ENCODE measurements at places on chromosomes 13 and 19.

DNA sequence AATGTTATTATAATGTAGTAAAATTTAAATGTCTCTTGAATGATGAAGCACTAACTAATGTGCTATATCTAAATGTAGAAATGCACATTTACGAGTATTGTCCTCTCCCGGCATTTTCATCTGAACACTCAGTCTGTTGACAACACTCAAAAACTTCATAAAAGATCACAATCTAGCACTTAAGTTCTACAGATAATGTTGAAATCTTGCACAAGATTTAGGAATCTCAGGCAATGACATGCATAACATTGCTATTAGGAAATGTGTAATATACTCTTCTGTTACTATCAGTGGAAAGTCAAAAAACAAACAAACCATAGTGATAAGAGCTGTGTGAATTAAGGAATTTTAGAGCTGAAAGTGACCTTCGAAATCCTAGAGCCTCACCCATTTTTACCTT, 37.5 kb upstream of the XPO4 start:
- DNase-seq: peak; percentile 31

- no peak for DNase-seq
Observed at GRCh38 chr13:63546524-63546923, 2130.9 kb upstream of the PCDH20 start.

DNA sequence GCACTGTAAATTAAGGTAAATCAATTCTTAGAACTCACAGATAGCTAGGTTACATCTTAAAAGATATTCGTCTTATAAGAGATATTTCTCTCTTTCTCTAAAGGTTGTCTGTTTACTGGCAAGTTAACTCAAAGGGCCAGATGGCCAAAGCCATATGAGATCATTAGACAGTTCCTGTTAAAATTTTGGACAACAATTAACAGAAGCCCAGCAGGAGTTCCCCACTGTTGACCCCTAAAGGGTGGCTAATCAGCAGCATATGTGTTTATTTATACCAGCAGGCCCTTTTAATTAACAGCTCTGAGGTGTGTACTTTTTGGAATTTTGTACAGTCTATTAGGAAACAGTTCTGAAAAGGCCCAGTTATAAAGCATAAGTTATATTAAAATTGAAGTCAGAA, 245.8 kb downstream of the LIG4 start:
- DNase-seq: no peak

- DNase-seq: peak; percentile 68
Observed at GRCh38 chr19:18519962-18520847, 1.7 kb downstream of the ELL start.

GRCh38 chr19:41427647-41428480, 690 bp upstream of the B3GNT8 start:
- DNase-seq: no peak

DNA sequence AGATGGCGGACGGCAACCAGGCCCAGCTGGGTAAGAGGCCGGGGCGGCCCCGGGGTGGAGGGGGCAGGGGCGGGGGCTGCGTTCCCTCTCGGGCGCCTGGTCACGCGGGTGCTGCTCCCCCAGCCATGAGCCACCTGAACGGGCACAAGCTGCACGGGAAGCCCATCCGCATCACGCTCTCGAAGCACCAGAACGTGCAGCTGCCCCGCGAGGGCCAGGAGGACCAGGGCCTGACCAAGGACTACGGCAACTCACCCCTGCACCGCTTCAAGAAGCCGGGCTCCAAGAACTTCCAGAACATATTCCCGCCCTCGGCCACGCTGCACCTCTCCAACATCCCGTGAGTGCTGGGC, 11.1 kb downstream of the PTBP1 start:
- DNase-seq: no peak

DNA sequence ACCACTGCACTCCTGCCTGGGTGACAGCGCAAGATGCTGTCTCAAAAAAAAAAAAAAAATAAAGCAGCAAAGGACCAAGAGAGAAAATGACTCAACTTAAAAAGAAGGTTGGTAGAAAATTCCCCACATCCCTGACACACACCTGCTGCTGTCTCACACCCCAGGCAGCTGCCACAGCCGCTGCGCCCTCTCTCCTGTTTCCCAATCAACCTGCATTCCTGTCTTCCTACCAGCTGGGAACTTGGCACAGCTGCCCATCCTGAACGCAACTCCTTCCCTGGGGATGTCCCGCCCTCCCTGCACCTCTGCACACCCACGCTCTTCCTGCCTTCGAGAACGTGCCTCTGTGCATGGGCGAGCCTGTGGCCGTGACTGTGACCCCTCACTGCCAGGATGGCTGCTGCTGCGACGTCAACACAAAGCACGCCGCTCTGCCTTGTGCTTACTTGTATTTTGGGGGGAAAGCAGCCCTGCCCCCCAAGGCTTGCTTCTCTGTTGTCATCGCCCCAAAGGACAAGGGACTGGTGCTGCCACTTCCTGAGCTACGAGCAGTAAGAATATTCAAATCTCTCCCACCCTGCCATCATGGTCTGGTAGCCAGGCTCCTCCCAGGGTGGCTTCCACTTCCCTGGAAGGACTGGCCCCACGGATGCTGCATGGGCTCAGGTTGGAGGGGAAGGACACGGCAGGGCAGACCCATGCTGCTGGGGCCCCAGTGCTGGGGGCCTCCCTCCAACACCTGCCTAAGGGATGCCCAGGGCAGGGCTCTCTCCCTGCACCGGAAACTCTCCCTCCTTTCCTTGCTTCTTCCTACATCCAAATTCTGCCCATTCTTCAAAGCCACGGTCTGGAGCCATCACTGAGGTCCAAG, 20.7 kb downstream of the SH3GL1 start:
- DNase-seq: no peak

DNA sequence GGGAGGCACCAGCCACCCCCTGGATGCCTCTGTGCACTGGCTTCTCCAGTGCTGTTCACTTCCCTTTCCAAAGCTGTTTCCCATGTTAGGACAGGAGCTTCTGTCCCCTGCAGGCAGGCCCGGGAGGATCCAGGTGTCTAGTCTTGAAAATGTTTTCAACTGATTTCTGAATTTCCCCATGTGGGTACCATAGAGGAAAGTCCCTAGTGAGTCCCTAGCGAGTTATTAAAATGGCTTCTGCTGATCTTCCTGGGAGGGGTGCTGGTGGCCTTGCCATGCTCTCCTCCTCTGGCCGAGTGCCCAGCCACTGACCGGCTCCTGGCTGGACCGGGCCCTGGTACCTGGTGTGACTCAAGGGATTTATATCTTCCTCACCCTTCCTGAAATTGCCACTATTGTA, 5.2 kb upstream of the ANKRD10 start:
- no peak for DNase-seq

- DNase-seq: no peak
Observed at GRCh38 chr13:112072534-112073244, 5.7 kb downstream of the SOX1 start.

- DNase-seq: no peak
Observed at GRCh38 chr19:56319991-56320390, 5.4 kb upstream of the ZSCAN5A start.

DNA sequence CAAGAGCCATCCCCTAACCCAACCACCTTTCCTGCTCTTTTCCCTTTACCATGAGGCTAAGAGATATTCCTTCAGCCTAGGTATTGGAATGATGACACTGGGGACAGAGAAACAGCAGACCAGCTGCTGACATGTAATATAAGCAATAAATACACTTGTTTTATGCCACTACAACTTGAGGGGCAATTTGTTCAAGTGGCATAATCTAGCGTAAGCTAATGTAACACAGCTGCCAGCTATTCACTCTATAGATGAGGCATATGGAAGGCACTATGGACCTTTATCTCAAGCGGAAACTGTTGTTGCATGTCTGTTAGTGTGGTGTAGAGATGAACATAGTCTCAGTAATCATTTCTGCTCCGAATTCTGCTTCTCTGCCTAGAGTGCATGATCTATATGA, 111.1 kb downstream of the STARD13 start:
- DNase-seq: no peak

DNA sequence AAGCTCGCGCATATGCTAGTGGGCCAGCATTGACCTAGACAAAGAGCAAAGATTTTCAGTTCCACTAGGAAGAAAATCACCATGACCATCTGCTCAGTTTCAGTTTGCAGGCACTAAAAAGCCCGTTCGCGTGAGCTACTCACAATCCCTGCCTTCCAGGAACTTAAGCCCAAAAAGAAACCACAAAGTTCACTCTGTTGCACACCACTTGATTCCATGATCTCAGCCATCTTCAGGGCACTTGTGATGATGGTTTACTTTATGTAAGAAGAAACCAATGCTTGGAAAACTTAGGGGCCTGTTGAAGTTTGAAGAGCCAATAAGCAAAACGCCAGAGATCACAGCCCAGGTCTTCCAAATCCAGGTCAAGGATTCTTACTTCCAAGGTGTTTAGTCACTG, 45.0 kb upstream of the SLC15A1 start:
- DNase-seq: no peak

- no peak for DNase-seq
Observed at GRCh38 chr19:6521718-6522646, 8.8 kb upstream of the TNFSF9 start.

GRCh38 chr13:114054264-114054663, 78.2 kb downstream of the RASA3 start:
- no peak for DNase-seq

- DNase-seq: no peak
Observed at GRCh38 chr13:59690857-59691500, 472.7 kb downstream of the DIAPH3 start.

GRCh38 chr13:21882766-21883165, 211.9 kb downstream of the FGF9 start:
- DNase-seq: no peak

DNA sequence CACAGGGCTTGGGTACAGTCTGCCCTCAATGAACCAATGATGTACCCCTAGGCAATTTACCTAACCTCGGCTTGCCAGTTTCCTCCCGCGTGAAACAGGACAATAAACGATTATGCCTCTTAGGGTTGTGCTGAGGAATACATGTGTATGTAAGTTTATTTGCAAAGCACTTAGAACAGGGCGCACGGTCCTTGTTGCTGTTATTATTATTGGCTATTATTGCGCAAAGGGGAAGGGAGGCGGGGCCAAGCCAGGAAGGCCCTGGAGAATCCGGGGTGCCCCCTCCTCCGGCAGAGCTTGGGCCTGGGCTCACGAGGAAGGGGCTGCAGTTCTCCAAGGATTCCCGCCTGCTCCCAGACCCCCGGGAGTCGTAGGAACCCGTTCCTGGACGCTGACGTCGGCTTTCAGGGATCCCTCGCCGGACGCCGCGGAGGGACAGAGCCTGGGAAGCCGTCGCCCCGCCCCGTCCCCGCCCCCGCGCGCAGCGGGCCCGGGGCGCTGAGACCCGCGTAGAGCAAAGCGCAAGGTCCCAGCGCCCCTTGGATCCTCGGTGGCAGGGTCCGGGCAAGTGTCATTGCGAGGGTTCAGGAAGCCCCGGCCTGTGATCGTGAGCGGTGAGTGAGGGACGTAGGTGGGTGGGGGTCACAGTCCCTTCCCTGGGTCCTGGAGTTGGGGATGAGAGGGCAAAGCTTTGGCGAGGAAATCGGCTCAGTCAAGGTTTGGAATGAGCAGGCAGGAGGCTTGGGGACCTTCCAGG, at the start of gene TMEM91:
TMEM91 (plus strand) TSS at position 293 of the 757 bp plus-strand sequence. CDS start 1,777 bp downstream, outside the sequence.
- DNase-seq: peak; percentile 54

GRCh38 chr13:41356786-41357185, 45.7 kb downstream of the NAA16 start:
- DNase-seq: no peak

- peak; percentile 97 for DNase-seq
Observed at GRCh38 chr19:12666265-12667048, at the start of the genes MAN2B1 and WDR83. TSS of gene MAN2B1 (minus strand) at chr19:12666742. CDS start at chr19:12666701, 41 bp downstream. TSS of gene WDR83 (plus strand) at chr19:12666807. CDS start at chr19:12669791, 2,984 bp downstream.

DNA sequence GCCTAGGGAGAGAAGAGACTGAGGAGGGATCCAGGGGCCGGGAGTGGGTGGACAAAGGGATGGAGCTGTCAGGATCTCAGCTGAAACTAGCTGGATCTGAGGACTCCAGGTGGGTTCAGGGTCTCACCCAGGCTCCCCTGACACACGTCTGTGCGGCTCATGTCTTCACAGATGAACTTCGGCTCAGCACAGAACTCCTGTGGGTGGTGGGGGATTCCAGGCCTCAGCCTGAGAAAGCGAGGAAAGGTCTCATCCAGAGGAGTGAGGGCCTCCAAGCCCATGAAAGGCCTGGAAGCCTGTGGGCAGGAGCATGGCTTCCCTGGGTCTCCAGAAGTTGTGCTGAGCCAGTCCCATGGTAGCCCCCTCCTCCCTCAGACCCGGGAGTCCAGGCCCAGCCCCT, 1.4 kb downstream of the CAPN12 start:
- DNase-seq: peak; percentile 5

GRCh38 chr13:77038907-77039480, 12.0 kb upstream of the FBXL3 start:
- no peak for DNase-seq

DNA sequence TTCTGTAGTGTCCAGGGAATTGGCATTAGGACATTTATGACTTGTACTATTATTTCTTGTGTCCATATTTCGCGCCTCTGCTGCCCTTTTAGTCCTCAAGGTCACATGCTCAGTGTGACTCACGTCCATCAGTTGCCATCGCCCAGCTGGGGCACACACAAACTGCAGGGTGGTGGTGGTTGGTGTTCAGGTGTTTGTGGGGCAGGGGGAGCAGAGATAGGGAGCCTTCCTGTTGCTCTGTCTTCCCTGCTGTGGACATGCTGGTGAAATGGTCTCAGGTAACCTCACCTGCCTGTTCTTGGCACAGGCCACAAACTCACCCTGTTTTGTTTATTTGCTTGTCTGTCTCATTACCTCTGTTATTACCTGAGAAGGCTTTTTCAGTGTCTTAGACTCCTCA, 22.4 kb downstream of the PRR12 start:
- no peak for DNase-seq

GRCh38 chr19:14333101-14333871, 48.0 kb upstream of the ADGRE5 start:
- peak; percentile 60 for DNase-seq

GRCh38 chr19:39428283-39429112, 7.3 kb downstream of the RPS16 start:
- DNase-seq: peak; percentile 62

- DNase-seq: no peak
Observed at GRCh38 chr13:44125943-44126469, 246.3 kb downstream of the LACC1 start.
